H9 (cell line): ENCODE measurements at places on chromosomes 16 and 17. TPM values are rescaled to one million over a fixed set of nuclear protein-coding genes. Genes with fewer than 3 reads are reported as not detected.
A peak's percentile ranks its signal among the peaks of the same experiment; 100 is the strongest.

Gene GAS2L2
- total RNA-seq = not detected in 2 replicates

DNA sequence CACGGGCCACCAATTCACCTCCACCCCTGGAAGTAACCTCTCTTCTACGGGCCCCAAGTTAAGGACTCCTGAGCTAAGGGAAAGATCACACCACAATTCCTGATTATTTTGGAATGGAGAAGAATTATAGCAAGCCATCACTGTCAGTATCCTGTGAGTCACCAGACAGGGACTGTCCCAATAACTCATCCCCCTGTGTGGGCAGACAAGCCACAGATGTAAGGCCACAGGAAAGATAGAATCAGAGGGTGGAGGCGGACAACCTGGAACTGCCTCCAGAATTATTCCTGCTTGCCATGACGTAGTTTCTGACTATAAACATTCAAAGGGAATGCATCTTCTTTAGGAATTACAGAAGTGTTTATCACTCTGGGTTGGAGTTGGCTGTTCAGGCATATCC is 5.8 kb upstream of the MYO1D start:
- H3K27ac ChIP-seq = no peak overlapping the region
- peaks cover 4% of the 10 kb centered on the region; the same call in 1 of the 2 replicates for H3K36me3 ChIP-seq
- no peak overlapping the region for H3K4me3 ChIP-seq

Gene GRB7
- total RNA-seq = 50.6 and 55.0 TPM in 2 replicates

Gene CIITA
- not detected in 2 replicates for total RNA-seq

Gene KRT31
- total RNA-seq = not detected in 2 replicates

Gene ALOX15B
- total RNA-seq = 0.11 TPM in 1 of 2 replicates, not detected in the other

GRCh38 chr17:79931817-79932309 is 92.6 kb upstream of the CBX4 start:
- peaks cover 2% of the 10 kb centered on the region; the same call in 2 of the 3 replicates for H3K36me3 ChIP-seq
- H3K27ac ChIP-seq = no peak overlapping the region
- peaks cover 8% of the 10 kb centered on the region for H3K4me1 ChIP-seq
- no peak overlapping the region for H3K4me3 ChIP-seq
- H3K27me3 ChIP-seq = no peaks in the 10 kb centered on the region

GRCh38 chr16:79169239-79169638 is 431.3 kb downstream of the MAF start:
- peak; percentile 79 for DNase-seq
- H3K36me3 ChIP-seq = peaks cover 8% of the 10 kb centered on the region
- H3K27me3 ChIP-seq = no peaks in the 10 kb centered on the region
- peaks cover 18% of the 10 kb centered on the region; the same call in 1 of the 2 replicates for H3K4me1 ChIP-seq

Gene EPX
- not detected in 2 replicates for total RNA-seq

DNA sequence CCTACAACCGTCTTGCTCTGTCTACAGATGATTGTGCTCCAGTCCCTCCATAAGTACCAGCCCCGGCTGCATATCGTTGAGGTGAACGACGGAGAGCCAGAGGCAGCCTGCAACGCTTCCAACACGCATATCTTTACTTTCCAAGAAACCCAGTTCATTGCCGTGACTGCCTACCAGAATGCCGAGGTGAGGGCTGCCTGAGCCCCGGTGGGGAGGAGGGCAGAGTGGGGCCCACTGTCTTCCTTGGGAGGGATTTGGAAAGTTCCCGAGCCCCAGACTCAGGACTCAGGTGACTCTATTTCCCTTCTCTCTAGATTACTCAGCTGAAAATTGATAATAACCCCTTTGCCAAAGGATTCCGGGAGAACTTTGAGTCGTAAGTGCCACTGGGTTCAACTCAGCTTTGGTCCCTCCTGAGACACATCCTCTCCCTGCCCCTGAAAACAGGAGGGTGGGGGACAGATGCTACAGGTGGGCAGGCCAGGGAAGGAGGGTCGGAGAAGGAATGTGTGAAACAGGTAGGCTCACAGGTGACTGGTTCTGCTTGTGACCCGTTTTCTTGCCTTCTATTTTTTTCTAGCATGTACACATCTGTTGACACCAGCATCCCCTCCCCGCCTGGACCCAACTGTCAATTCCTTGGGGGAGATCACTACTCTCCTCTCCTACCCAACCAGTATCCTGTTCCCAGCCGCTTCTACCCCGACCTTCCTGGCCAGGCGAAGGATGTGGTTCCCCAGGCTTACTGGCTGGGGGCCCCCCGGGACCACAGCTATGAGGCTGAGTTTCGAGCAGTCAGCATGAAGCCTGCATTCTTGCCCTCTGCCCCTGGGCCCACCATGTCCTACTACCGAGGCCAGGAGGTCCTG is 11.4 kb downstream of the TBX21 start:
- no peak for DNase-seq
- H3K36me3 ChIP-seq = no peaks in the 10 kb centered on the region
- H3K4me3 ChIP-seq = no peak overlapping the region
- H3K4me1 ChIP-seq = no peaks in the 10 kb centered on the region

Gene PKMYT1
- 114 and 120 TPM in 2 replicates for total RNA-seq

Gene ZSCAN10
- total RNA-seq = 207 and 212 TPM in 2 replicates

Gene PRAC2
- not detected in 2 replicates for total RNA-seq

DNA sequence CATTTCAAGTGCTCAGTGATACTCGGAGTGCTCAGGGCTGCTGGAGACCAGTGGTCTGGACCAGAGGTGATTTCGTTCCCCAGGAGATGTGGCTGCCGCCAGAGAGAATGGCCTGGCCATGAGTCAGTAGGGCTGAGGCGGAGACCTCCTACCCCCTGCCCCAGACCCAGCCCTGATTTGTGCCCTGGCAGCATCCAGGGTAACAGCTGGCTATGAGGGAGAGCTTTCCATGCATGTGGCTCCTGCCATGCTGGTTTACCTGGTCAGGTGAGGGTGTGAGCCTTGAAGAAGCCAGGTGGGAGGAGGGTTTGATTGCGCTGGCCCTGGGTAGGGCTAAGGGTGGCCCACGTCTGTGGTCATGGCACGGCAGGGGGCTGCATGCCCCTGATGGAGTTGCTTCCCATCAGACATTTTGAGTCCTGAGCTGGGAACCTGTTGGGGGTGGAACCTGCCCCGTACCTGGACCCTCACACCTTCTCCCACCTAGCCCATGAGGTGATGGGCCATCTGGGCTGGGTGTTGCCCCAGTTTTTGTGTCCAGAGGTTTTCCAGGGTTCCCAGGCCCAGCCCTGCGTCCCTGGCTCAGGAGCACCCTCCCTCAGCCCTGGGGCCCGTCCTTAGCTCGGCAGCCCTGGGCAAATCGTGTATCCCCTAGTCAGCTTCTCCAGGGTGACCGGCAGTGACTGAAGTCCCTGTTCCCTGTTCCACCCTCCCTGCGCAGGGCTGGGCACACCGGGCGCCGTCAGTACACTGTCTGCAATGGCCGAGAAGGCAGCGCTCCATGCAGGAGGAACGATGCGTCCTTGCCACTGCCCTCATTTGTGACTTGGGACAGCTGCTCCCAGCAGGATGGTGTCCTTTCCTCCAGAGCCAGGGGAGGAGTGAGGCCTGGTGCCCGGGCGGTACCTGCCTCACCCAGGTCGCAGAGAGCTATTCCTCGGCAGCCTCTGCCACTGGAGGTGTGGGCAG is 9.0 kb upstream of the CSNK1D start:
- H3K4me3 ChIP-seq = no peak overlapping the region
- H3K27ac ChIP-seq = no peak overlapping the region
- peaks cover 3% of the 10 kb centered on the region; the same call in 1 of the 2 replicates for H3K4me1 ChIP-seq
- DNase-seq = no peak
- H3K27me3 ChIP-seq = no peaks in the 10 kb centered on the region

DNA sequence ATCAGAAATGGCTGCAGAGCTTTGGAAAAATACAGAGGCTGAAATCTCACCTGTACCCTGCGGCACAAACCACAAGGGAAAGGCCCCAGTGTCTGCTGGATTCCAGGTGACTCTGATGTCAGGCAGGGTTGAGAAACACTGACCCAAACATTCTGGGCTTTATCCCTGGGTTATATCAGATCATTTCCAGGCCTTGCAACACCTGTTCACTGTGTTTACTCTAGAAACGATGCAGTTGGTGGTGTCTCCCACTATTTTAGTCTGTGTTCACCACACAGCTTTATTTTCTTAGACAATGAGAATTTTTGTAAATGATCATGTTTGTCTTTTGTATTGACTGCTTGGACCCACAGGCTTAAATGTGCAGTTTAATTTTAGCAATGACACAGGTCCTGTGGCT is 151.5 kb upstream of the SDK2 start:
- H3K36me3 ChIP-seq = no peaks in the 10 kb centered on the region
- DNase-seq = no peak
- no peak overlapping the region for H3K4me3 ChIP-seq
- H3K27ac ChIP-seq = no peak overlapping the region
